ENCODE measurements at places on chromosomes 5 and 9. TPM values are rescaled to one million over a fixed set of nuclear protein-coding genes. Genes with fewer than 3 reads are reported as not detected.

CCNH gene
- 110 TPM for total RNA-seq

DPYSL3 gene
- total RNA-seq = 25.3 TPM

SUSD3 gene
- 5.8 TPM for total RNA-seq

ERGIC1 gene
- 192 TPM for total RNA-seq

BAAT gene
- total RNA-seq = not detected

DNA sequence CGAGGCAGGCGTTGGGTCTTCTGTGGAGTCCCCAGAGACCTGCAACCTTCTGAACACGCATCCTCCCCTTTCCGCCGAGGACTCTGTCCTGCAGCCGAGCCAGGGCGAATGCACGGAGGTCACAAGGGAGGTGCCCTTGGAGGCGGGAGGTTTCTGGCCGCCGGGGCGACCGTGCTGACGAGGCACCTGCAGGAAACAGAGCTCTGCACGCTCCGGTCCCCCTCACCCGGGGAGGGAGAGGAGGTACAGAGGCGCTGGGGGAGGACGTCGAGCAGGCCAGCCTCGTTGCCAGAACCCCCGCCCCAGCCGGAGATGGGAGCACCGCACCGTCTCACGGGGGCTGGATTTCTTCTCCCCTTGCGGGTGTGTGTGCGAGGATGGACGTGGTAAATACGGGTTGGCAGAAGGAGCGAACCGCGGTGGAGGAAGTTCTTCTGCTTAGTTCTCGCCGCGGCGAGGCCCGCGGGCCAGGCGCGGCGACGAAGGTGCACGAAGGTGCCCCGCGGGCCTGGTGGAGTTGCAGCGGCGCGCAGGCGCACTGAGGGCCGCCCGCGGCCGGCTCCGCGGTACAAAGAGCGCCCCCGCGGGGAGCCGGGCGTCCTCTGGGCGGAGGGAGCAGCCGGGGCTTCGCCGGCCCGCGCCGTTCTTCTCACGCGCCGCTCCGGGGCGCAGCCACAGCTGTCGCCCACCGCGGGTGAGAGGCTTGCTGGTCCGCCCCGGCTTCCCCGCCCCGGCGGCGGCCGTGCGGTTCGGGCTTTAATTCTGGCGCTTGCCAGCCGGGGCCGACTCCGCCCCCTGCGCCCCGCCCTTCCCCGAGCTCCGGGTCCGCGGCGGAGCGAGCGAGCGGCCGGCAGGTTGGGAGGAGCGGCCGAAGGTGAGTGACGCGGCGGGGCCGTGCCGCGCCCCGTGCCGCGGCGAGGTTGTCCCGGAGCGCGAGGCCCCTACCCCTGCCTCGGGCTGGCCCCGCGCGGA is 289.5 kb downstream of the DOCK8 start:
- peak; percentile 85 for DNase-seq

DNA sequence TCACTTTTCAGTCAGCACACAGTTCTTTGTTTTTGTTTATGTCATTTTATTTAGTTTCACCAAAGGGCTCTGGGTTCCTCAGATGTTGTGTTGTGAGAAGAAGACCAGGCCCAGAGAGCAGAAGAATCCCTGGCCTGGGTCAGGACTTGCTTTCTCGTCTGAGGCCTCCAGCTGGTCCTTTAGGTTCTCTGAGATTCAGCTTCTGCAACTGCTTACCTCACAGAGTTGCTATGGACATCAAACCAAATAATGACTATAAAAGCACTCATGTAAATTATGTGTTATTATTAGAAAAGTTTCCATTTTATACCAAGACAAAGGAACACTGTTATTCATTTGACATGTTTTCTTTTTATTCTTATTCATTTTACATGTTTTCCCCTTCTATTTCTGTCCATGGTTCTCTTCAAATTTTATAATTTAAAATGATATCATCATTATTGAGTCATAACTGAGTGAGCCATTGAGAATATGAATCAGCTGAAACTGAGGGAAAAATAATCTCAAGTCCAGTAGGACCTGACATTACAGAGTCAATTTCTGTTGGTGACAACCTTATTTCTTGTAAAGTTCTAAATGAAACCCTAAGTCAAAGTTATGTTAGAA is 44.0 kb upstream of the GLRX start:
- no peak for DNase-seq

- no peak for DNase-seq
Measured at GRCh38 chr5:93930098-93930497, 188.7 kb upstream of the POU5F2 start.

DNA sequence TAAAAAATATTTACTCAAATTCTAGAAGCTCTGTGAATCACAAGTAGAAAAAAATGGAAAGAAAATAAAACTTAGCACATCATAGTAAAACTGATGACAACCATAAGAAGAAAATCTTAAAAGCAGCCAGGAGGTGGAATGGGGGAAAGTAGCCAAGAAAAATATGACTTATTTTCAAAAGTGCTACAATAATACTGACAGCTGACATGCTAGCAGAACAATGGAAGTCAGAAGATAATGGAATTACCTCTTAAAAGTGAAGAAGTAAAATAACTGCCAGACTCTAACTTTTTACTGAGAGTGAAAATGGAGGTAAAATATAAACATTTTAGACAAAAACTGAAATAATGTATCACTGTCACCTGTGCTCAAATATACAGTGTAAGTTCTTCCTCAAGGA is 532.2 kb upstream of the SGCD start:
- no peak for DNase-seq

DNA sequence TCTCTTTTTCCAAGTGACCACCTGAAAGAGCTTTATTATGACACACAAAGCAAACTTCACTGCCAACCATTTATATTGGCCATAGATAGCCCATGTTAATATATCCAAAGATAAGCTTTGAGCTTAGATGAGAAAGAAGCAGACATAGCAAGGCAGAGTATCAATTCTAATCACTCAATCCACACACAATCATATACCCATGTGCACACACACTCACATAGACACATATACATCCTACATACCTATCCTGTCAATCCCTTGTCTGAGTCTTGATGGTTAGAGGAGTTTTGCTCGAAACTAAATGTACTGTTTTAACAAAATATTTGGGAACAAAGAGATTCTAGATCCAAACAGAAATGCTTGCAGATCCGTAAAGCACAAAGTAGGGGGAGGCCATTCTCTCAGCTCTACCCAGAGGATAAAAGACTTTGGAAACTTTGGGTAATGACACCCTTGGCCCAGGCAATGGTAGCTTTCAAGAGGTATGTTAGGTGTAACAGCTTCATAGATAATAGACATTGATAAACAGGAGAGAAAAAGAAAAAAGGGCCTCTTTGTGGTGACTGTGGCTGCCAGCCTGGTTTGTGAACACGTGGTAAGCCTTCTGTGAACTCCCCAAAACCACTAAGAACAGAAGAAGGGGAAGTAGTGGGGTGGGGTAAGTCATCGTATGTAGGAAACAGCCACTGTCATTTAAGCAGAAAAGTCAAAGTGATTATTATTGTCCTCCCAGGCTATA is 121.6 kb downstream of the TLR4 start:
- no peak for DNase-seq

GRCh38 chr5:9226016-9226536 is 319.8 kb downstream of the SEMA5A start:
- no peak for DNase-seq

- no peak for DNase-seq
Measured at GRCh38 chr5:79973511-79973910, 17.6 kb downstream of the MTX3 start.

GRCh38 chr5:111385051-111385450 is 127.3 kb downstream of the STARD4 start:
- DNase-seq = no peak

- peak; percentile 13 for DNase-seq
Measured at GRCh38 chr5:33891788-33892619, at the start of gene ADAMTS12. Gene ADAMTS12 (minus strand): TSS chr5:33891990. CDS start chr5:33891856, 134 bp downstream.

Data from thyroid gland (tissue), 4 donors.